Esophagus squamous epithelium (tissue), 5 donors: ENCODE measurements at places on chromosomes 2 and 18.
A peak's percentile ranks its signal among the peaks of the same experiment; 100 is the strongest.

DNA sequence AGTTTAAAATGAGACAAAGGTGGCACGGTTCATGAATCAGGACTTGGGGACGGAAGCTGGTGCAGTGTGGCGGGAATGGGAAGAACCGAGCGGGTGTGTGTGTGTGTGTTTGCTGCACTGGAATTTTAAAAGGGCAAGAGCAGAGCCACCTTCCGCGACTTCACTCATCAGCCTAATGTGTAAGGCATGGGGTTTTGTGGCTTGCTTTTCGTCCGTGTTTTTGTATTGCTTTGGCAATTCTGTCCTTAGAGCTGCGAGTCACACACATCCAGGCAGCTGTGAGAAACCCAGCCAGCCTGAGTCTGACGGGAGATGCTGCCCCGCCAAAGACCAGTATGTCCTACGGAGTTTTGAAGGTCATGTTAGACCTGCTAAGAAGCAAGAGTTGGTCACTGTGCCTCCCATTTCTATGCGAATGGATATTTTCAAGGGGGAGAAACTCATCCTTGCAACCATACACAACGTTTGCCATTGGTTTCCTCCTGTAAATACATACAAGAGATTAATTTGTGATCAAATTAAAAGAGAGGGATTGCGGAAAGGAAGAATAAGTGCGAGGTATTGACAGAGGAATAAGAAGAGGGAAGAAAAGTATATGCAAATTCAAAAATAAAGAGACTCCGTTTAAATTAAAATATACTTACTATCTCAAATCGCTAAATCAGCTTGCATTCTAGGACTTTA is 665 bp upstream of the CACNB4 start:
- no peaks in the 10 kb centered on the region for H3K36me3 ChIP-seq
- DNase-seq: no peak
- no peaks in the 10 kb centered on the region for H3K27me3 ChIP-seq
- H3K27ac ChIP-seq: peak overlapping the region; percentile 69
- peaks cover 42% of the 10 kb centered on the region for H3K4me1 ChIP-seq
- H3K4me3 ChIP-seq: peak overlapping the region; percentile 72

- no peak overlapping the region for H3K27ac ChIP-seq
- no peaks in the 10 kb centered on the region for H3K4me1 ChIP-seq
- no peaks in the 10 kb centered on the region for H3K36me3 ChIP-seq
- no peak for DNase-seq
- no peaks in the 10 kb centered on the region for H3K27me3 ChIP-seq
These were observed 6.7 kb upstream of the ESPNL start for GRCh38 chr2:238093181-238094140.

- no peak overlapping the region for H3K4me3 ChIP-seq
- no peaks in the 10 kb centered on the region for H3K4me1 ChIP-seq
- H3K27ac ChIP-seq: no peak overlapping the region
- no peak for DNase-seq
These were observed 108.2 kb upstream of the KLHL14 start for GRCh38 chr18:32881009-32881408.

DNA sequence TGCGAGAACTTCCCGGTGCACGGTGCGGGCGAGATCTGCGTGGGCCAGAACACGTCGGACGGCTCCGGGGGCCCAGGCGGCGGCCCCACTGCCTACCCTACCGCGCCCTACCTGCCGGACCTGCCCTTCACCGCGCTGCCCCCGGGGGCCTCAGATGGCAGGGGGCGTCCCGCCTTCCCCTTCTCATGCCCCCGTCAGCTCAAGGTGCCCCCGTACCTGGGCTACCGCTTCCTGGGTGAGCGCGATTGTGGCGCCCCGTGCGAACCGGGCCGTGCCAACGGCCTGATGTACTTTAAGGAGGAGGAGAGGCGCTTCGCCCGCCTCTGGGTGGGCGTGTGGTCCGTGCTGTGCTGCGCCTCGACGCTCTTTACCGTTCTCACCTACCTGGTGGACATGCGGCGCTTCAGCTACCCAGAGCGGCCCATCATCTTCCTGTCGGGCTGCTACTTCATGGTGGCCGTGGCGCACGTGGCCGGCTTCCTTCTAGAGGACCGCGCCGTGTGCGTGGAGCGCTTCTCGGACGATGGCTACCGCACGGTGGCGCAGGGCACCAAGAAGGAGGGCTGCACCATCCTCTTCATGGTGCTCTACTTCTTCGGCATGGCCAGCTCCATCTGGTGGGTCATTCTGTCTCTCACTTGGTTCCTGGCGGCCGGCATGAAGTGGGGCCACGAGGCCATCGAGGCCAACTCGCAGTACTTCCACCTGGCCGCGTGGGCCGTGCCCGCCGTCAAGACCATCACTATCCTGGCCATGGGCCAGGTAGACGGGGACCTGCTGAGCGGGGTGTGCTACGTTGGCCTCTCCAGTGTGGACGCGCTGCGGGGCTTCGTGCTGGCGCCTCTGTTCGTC is 1.7 kb downstream of the FZD7 start:
- H3K27ac ChIP-seq: peak overlapping the region; percentile 92
- H3K27me3 ChIP-seq: no peaks in the 10 kb centered on the region
- H3K36me3 ChIP-seq: no peaks in the 10 kb centered on the region
- H3K4me1 ChIP-seq: peaks cover 25% of the 10 kb centered on the region
- DNase-seq: no peak

DNA sequence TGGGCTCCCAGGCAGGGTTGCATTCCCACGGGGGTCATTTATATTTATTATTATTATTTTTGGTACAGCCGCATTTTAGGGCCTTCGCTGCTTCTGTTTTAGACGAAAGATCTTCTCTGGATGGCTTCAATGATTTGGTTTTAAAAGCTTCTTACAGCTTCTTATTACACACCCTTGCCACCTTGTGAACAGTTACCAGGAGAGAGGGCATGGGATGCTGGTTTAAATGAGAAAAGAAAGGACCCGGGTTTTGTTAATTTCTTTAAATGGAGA is 1.7 kb downstream of the SH3RF3 start:
- no peaks in the 10 kb centered on the region for H3K27me3 ChIP-seq
- H3K4me3 ChIP-seq: peak overlapping the region; percentile 64
- DNase-seq: no peak
- no peak overlapping the region for H3K27ac ChIP-seq
- no peaks in the 10 kb centered on the region for H3K36me3 ChIP-seq
- H3K4me1 ChIP-seq: peaks cover 16% of the 10 kb centered on the region

DNA sequence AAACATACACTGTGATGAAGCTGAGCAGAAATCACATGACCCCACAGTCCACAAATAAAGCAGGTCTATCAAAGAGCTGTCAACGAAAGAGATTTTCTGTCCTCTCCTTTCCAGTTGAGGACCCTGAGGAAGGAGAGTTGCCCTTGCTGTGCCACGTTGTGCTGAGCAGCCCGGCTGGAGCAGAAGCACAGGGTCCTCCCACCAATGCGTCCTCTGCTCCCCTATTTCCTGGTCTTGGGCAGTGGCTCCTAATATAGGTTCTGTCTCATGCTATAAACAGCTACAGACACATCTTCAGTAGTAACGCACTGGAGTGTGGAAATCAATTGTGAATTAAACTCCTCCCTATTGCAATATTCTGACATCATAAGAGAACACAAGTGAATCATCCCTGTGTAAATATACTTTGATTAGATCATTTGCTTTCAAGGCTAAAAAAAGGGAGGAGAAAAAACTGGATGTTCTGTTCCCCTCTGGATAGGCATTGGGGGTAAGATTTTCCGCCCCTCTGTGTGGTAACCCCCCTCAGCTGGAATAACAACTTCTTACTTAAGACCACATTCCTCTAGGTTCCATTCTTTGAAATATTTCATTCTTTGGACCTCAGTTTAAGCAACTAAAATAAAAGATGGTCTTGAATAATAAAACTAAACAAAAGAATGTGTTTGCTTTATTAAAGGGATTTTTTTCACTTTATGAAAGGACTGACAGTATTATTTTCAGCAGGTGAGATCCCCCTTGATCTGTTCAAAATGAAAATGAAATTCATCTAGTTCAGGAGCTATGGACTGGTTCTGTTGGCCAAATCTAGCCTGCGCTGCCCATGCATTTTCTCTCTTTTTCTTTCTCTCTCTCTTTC is 8.3 kb upstream of the RHOB start:
- peak overlapping the region; percentile 55 for H3K27ac ChIP-seq
- H3K4me3 ChIP-seq: peak overlapping the region; percentile 8
- no peaks in the 10 kb centered on the region for H3K36me3 ChIP-seq
- no peaks in the 10 kb centered on the region for H3K27me3 ChIP-seq

DNA sequence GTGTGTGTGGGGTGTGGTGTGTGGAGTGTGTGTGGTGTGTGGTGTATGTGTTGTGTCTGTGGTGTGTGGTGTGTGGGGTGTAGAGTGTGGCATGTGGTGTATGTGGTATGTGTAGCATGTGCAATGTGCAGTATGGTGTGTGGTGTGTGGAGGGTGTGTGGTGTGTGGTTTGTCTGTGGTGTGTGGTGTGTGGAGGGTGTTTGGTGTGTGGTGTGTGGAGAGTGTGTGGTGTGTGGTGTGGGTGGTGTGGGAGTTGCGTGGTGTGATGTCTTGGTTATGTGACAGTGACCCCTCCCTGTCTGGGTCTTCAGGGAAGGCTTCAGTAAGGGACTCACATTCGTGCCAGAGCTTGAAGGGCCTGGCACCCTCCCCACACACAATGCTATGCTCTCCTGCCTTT is 718.2 kb upstream of the SOX11 start:
- no peak for DNase-seq
- H3K27me3 ChIP-seq: no peaks in the 10 kb centered on the region
- no peaks in the 10 kb centered on the region for H3K4me1 ChIP-seq
- H3K4me3 ChIP-seq: no peak overlapping the region

DNA sequence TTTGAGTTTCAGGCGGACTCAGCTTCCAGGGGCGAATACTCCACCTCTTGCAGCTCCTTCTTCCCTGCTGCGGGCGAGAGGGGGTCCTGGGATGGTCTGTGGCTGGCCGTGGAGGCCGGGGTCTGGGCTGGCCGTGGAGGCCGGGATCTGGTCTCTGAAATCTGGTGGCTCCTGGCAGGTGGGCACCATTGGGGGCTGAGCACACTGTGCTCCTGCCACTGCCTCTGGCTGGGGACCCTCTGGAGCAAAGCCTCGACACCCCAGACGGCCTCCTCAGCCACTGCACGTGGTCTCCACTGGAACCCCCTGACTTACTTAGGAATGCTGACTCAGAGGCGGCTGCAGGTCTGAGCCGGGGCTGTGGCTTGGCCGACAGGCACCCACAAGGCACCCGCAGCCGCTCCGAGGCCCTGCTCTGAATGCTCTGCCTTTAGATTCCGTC is 100.1 kb upstream of the ALKAL2 start:
- H3K4me1 ChIP-seq: no peaks in the 10 kb centered on the region
- H3K4me3 ChIP-seq: no peak overlapping the region
- H3K27ac ChIP-seq: no peak overlapping the region
- H3K36me3 ChIP-seq: no peaks in the 10 kb centered on the region
- no peaks in the 10 kb centered on the region for H3K27me3 ChIP-seq

- no peak overlapping the region for H3K27ac ChIP-seq
- H3K4me3 ChIP-seq: no peak overlapping the region
- H3K27me3 ChIP-seq: no peaks in the 10 kb centered on the region
- H3K4me1 ChIP-seq: no peaks in the 10 kb centered on the region
- no peak for DNase-seq
- no peaks in the 10 kb centered on the region for H3K36me3 ChIP-seq
These were observed 188.7 kb upstream of the SATB2 start for GRCh38 chr2:199646439-199646838.

GRCh38 chr18:70047931-70048603 is 100.4 kb upstream of the CD226 start:
- no peaks in the 10 kb centered on the region for H3K27me3 ChIP-seq
- H3K36me3 ChIP-seq: no peaks in the 10 kb centered on the region
- no peak overlapping the region for H3K4me3 ChIP-seq
- DNase-seq: no peak
- no peak overlapping the region for H3K27ac ChIP-seq
- no peaks in the 10 kb centered on the region for H3K4me1 ChIP-seq

- DNase-seq: no peak
- H3K27me3 ChIP-seq: no peaks in the 10 kb centered on the region
- no peak overlapping the region for H3K4me3 ChIP-seq
- no peak overlapping the region for H3K27ac ChIP-seq
- no peaks in the 10 kb centered on the region for H3K36me3 ChIP-seq
These were observed 397.2 kb upstream of the CDH2 start for GRCh38 chr18:28574175-28574574.

DNA sequence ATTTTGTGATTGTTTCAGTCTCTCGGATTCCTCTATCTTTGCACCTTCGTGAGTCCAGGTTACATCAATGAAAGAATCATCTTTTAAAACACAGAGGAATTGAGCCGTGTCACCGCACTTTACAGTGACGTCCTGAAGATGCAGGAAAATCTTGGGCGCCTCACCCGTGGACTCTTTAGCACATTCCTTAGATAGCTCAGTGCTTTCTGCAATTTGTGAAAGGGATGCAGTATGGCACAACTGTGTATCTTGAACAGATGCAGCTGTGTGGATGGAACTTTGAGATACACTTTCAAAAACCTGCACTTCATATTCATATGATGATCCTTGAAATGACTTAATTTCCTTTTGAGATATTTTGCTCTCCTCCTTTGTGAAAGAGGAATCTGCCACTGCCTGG is 50.9 kb downstream of the TTN start:
- no peaks in the 10 kb centered on the region for H3K36me3 ChIP-seq
- no peak overlapping the region for H3K4me3 ChIP-seq
- DNase-seq: no peak
- H3K27me3 ChIP-seq: no peaks in the 10 kb centered on the region
- no peak overlapping the region for H3K27ac ChIP-seq

DNA sequence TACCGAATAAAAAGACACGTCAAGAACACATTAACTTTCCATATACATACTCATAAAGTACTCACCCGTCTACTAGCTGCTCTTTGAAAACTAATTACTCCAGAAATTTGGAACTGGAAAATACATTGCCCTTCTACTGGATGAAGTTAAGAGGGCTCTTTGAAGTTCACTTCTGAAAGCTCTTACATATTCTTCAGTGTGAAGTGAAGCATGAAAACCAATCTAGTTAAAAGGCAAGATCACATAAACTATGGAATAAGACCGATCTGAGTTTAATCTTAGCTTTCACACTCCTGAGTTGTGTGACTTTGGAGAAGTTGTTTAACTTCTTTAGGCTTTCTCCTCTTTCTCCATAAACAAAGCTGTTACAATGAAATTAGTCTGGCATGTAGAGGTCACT is 38.5 kb downstream of the REV1 start:
- no peaks in the 10 kb centered on the region for H3K27me3 ChIP-seq
- no peak overlapping the region for H3K27ac ChIP-seq
- DNase-seq: no peak
- peaks cover 3% of the 10 kb centered on the region for H3K4me1 ChIP-seq

GRCh38 chr2:30933496-30933895 is 126.2 kb upstream of the CAPN13 start:
- H3K36me3 ChIP-seq: no peaks in the 10 kb centered on the region
- H3K4me1 ChIP-seq: no peaks in the 10 kb centered on the region
- no peak overlapping the region for H3K4me3 ChIP-seq
- no peak overlapping the region for H3K27ac ChIP-seq
- no peaks in the 10 kb centered on the region for H3K27me3 ChIP-seq
